Left cardiac atrium (tissue), 4 donors: ENCODE measurements at places on chromosomes 3 and 15. TPM values are rescaled to one million over a fixed set of nuclear protein-coding genes. Genes with fewer than 3 reads are reported as not detected.

- DNase-seq: no peak
These were observed 69.7 kb downstream of the WDR76 start for GRCh38 chr15:43896543-43896942.

FAM174B gene
- total RNA-seq: 9.9 TPM

- no peak for DNase-seq
These were observed 57.1 kb upstream of the SSR3 start for GRCh38 chr3:156611870-156612494.

ZNF662 gene
- total RNA-seq: 5.2 TPM

DZIP3 gene
- total RNA-seq: 14.4 TPM

ZPLD1 gene
- total RNA-seq: 0.34 TPM

CDHR4 gene
- 0.24 TPM for total RNA-seq

TBC1D5 gene
- total RNA-seq: 33.2 TPM

DNA sequence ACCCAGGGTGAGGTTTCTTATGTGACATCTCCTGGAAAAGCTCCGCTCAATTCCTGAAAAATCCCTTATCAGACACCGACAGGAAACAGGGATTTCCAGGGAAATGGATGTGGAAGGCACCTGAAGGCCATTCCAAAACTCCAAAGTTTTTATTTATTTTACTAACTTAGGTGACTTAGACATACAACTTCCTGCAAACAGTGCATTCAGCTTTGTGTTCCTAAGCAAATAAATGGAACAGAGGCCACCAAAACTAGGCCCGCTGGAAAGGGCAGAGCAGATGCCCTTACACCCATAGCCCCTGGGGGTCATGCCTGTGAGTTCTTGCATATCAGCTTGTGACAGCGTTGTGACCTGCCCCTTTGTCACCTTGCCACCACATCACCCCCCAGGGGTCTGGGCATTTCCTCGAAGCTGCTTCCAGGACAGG, 239.4 kb downstream of the XXYLT1 start:
- no peak for DNase-seq

INSYN1 gene
- 79.3 TPM for total RNA-seq
